ENCODE measurements at places on chromosomes 12 and 14. TPM values are rescaled to one million over a fixed set of nuclear protein-coding genes. Genes with fewer than 3 reads are reported as not detected.

The MYF5 gene
- total RNA-seq, result not detected

The DACT1 gene
- total RNA-seq, result 0.44 TPM

The CYP46A1 gene
- total RNA-seq, result 0.02 TPM

The C1QL4 gene
- 4.3 TPM for total RNA-seq

The LHX5 gene
- not detected for total RNA-seq

The ASPG gene
- not detected for total RNA-seq

The SIRT4 gene
- 0.80 TPM for total RNA-seq

The SRRM4 gene
- not detected for total RNA-seq

The SDR9C7 gene
- not detected for total RNA-seq

The FSCB gene
- not detected for total RNA-seq

The RNF31 gene
- total RNA-seq, result 18.9 TPM

The FBLN5 gene
- 2.2 TPM for total RNA-seq

The CHGA gene
- 1.3 TPM for total RNA-seq

The KLHDC2 gene
- 33.8 TPM for total RNA-seq

The KSR2 gene
- total RNA-seq, result 0.60 TPM

The SLC25A47 gene
- total RNA-seq, result not detected

The TCL1B gene
- not detected for total RNA-seq

The KERA gene
- not detected for total RNA-seq

The TBC1D30 gene
- total RNA-seq, result 1.7 TPM

All from A549 treated with RU486 at 1 μM for 4 hours (cell line).